ENCODE measurements at places on chromosomes 7 and 10. TPM values are rescaled to one million over a fixed set of nuclear protein-coding genes. Genes with fewer than 3 reads are reported as not detected.

OR2A12 gene
- total RNA-seq: not detected

IKZF1 gene
- total RNA-seq: 3.7 TPM

ZPBP gene
- not detected for total RNA-seq

DGKI gene
- total RNA-seq: 0.06 TPM

PIK3CG gene
- 0.58 TPM for total RNA-seq

C10orf67 gene
- total RNA-seq: not detected

NDUFA5 gene
- 47.3 TPM for total RNA-seq

GNAT3 gene
- total RNA-seq: not detected

DENND2A gene
- total RNA-seq: 2.9 TPM

BTBD16 gene
- total RNA-seq: 3.0 TPM

CRHR2 gene
- not detected for total RNA-seq

LBX1 gene
- not detected for total RNA-seq

CDK14 gene
- total RNA-seq: 28.7 TPM

CCDC71L gene
- total RNA-seq: 45.7 TPM

ZNF107 gene
- 1.9 TPM for total RNA-seq

STX1A gene
- total RNA-seq: 1.5 TPM

ADCY1 gene
- total RNA-seq: 9.5 TPM

ANTXRL gene
- total RNA-seq: not detected

RTKN2 gene
- 0.06 TPM for total RNA-seq

CTTNBP2 gene
- total RNA-seq: 2.3 TPM

SFRP4 gene
- not detected for total RNA-seq

LIPJ gene
- total RNA-seq: 0.29 TPM

LLCFC1 gene
- not detected for total RNA-seq

CHN2 gene
- 57.7 TPM for total RNA-seq

DEPP1 gene
- 81.5 TPM for total RNA-seq

SYT15B gene
- total RNA-seq: 0.73 TPM

WEE2 gene
- not detected for total RNA-seq

HERC4 gene
- 21.5 TPM for total RNA-seq

PLXNA4 gene
- total RNA-seq: 0.90 TPM

PRSS58 gene
- total RNA-seq: not detected

MYH16 gene
- not detected for total RNA-seq

SRRM3 gene
- total RNA-seq: not detected

ZNF503 gene
- total RNA-seq: 5.0 TPM

ATRNL1 gene
- total RNA-seq: 3.0 TPM

HIBADH gene
- 81.1 TPM for total RNA-seq

GCK gene
- 5.9 TPM for total RNA-seq

All from right lobe of liver (tissue), 6 donors.